ENCODE measurements at places on chromosomes 2 and 18.

DNA sequence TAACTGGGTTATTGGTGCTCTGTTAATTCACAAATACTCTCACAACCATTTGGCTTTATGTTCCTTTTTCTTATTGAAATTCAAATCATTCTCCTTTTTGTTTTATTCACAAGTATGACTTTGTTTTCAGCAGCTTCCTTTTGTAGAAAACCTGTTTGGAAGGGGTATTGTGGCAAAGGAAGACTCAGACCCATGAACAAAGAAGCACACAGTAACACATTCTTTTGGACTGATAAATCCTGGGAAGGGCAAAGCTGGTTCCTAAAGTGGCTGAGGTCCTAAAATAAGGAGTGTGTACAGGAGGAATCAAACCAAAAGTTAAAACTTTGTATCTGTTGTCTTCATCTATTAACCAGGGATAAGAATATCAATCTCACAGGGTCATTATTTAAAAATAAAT, 374.7 kb upstream of the FIGN start:
- DNase-seq = no peak

GRCh38 chr18:10898417-10898974, 250.9 kb downstream of the PIEZO2 start:
- DNase-seq = no peak

DNA sequence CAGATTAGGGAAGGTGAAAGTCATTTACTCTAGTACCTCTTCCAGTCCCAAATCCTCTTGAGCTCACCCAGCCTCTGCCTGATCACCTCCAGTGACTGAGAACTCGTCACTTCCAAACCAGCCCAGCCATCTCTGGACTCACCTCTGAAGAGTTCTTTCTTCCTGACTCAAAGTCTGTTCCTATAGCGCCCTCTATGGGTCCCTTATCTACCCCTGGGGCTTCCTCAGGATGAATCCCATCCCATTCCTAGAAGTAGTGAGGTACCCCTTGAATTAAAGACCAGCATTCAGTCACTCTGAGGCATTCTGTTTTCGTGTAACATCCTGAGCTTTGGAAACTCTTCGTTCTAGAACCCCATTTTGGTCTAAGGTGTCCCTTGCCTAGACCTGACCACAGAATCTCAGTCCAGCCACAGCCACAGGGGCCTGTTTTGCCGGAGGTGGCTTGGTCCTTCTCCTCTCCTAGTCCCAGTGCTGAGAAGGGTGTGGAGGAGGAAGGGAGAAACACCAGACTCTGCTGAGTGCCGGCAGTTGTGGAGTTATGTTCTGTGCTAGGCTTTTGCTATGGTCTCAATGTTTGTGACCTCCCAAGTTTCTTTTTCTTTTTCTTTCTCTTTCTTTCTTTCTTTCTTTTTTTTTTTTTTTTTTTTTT, 32.7 kb downstream of the SIX3 start:
- DNase-seq = no peak

DNA sequence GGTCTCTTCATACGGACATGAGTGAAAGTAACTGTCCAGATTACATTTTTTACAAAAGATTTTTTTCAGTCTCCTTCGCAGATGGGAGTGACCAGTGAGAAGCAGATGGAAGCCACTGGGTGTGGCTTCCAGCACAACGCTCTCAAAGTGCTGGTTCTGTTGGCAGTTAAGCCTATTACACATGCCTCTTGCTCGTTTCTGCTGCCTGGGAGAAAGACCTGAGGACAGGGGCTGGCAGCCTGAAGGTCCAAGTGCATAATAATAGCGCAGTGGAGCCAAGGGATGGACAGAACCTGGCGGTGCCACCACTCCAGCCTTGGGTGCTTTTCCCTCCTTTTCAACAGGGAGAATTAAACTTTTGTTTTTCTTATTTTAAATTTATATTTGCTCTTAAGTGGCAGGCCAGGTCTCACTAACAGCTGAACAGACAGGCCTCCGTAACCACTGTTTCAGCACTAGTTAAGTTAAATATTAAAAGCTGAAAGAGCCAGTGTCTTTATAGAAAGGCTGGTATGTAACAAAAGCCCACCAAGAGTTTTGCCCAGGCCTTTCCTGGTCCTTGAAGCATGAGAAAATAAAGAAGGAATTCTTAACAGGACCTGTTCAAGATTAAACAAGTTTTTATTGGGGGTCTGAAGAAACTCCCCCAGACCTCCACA, 1.2 kb upstream of the SKA1 start:
- DNase-seq = no peak

- DNase-seq = no peak
These were observed 14.7 kb upstream of the EPG5 start for GRCh38 chr18:45981821-45982220.

DNA sequence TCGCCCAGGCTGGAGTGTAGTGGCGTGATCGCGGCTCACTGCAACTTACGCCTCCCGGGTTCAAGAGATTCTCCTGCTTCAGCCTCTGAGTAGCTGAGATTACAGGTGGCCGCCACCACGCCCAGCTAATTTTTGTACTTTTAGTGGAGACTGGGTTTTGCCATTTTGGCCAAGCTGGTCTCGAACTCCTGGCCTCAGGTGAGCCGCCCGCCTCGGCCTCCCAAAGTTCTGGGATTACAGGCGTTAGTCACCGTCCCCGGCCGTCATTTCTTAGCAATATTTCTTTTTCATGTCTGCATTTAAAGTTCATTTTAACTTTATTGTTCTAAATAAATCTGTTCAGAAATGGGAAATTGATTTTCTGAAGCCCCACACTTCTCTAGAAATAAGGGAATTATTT, 597.3 kb upstream of the DDX18 start:
- DNase-seq = no peak

GRCh38 chr2:174169372-174169771, 79.0 kb downstream of the OLA1 start:
- DNase-seq = no peak

- no peak for DNase-seq
These were observed 376.4 kb upstream of the VWC2L start for GRCh38 chr2:214034417-214034816.

- no peak for DNase-seq
These were observed 126.3 kb upstream of the BCL2L11 start for GRCh38 chr2:110994250-110994961.

- no peak for DNase-seq
These were observed 39.0 kb downstream of the FBXO48 start for GRCh38 chr2:68428126-68428525.

GRCh38 chr2:183678908-183679307, 554.7 kb downstream of the NUP35 start:
- no peak for DNase-seq

DNA sequence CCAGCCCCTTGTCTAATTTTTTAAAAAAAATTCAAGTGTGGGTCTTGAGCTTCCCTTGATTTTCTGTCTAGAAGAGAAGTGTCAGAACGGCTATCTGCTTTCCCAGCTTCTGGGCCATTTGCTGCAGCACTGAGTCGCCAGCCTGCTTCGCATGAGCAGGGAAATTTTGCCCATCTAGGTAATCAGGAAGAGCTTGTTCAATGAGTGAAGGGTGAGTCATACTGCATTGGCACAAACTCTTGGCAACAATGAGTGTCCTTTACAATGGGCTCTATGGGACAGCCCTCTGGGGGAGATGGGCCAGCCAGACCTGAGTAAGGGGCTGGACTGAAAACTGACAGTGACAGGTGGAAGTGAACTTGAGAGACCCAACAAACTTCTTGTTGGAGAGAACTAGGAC, 2.4 kb upstream of the RNF144A start:
- no peak for DNase-seq

DNA sequence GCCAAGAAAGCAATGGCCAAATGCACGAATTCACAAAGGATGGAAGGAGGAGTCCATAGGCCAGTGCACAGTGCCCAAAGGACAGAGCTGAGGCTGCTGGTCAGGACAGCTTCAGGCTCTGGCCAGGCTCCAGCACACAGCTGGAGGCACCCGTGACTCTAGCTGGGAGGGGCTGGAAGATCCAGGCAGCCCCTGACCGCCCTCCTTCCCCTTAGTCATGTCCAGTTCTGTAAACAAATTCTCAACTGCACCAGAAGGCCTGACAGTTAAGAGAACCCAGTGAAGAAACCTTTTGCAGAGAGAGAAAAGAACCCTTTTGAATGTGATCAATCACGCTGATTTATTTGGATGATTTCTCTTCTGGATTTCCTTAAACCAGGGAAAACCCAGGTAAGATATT, 7.7 kb upstream of the YWHAQ start:
- DNase-seq = no peak

DNA sequence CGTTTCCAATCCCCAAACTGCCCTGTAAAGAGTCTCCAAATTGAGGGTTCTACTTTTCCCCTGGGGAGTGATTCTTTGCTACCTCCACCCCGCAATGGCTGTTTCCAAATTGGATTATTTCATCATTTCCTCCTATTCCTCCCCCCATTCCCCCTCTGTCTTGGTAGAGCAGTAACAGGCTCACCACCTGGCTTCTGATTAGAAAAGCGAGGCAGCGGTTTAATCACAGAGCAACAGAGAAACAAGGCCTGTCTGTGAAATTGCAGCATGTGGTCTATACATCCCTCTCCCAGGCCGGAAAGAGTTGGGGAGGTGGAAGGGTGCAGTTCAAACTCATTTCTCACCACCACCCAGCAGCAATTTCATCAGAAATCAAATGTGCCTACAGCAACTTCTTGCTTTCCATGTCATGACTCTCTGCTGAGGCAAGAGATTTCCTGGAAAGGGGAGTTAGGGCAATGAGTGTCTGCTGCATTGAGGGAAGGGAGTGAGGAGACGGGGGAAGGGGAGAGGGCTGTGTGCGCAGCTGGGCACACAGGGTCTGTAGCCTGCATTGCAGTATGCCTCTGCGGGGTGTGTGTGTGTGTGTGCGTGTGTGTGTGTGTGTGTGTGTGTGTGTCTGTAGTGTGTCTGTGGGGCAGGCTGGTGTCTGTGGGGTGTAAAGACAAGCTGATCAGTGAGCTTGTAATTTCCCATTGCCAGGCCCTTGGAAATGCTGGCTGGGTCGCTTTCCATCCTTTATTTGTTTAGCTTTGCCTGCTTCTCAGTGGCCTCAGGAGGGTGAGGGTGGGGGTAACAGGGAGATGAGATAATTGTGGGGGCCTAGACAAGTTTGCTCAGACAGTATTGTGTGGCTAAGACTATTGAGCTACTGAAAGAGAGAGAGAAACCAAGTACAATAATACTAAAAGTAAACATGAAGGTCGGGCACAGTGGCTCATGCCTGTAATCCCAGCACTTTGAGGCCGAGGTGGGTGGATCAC, 13.5 kb upstream of the IGFBP2 start:
- DNase-seq = no peak

DNA sequence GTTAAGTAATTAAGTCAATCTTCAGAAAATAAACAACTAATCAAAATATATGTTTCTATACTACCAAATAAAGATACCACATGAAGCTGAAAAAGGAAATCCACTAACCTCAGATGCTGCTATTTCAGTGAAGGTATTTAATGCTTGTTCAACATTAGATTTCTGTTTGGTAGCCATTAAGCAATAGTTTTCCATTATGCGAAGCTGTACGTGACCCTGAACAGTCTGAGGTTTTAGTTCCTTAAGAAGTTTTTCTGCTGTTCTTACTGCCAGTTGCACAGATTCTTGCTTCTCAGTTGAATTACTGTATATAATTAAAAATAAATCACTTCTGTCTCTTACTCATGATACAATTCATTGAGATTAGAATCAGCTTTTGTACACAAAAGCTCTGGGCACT, 65.4 kb downstream of the TTC21B start:
- no peak for DNase-seq

DNA sequence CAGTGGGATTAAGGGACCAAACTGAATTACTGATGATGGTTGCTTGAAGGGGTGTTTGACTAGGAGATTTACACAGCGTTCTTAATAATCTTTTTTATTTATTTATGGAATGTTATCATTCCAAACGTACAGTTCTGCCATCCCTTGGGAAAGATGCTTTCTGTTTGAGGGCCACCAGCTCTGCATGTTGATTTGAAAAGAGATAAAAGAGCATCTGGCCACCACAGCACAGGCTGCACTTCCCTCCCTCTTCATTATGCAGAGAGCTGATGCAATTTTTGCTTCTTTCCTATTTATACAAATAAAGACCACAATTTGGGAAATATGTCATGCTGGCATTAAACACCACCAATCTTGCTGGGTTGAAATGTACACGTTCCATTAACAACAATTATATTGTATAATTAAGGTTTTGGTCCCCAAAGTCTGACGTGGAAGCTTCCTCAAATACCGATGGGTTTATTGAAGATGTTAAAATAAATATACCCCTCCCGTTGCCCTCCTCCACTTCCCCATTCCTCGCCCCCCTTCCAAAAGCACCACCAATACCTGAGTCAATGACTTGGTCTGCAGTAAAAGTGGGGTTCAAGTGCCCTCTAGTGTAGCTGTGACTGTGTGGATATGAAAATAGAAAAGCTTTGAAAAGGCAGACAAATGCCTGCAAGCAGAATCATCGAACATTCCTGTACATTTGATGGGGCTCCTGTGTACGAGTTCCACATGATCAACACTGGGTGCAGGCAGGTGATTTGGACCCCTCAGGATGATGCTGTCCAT, 211.9 kb downstream of the HRH4 start:
- DNase-seq = no peak

- no peak for DNase-seq
These were observed 1.6 kb downstream of the CRIM1 start for GRCh38 chr2:36356990-36357846.

GRCh38 chr18:48826806-48827205, 124.0 kb downstream of the SMAD7 start:
- no peak for DNase-seq

GRCh38 chr2:64323197-64323596, 130.8 kb upstream of the LGALSL start:
- no peak for DNase-seq

GRCh38 chr2:60339286-60339685, 214.2 kb downstream of the BCL11A start:
- no peak for DNase-seq

DNA sequence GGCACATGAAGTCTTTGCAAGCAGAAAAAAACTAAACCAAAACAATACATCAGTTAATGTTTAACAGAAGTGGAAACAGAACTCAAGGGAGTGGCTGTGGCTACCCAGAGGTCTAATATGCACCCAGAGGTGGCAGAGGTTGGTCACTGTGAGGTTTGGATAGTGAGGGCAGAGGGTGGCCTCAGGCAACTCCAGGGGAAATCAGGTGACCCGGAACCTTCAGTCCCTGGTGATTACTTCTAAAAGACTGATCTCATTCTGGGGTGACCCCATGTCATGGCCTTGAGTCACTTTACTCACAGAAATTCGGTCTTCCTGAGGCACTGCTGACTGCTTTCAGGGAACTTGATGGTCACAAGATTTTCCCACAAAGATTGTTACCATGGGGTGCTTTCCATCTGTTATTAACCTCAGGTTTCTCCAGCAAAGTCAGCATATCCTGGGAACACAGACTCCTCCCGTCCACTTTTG, 99.4 kb downstream of the TMEM17 start:
- no peak for DNase-seq

GRCh38 chr2:145744541-145745386, 1224.8 kb upstream of the ZEB2 start:
- DNase-seq = no peak

- no peak for DNase-seq
These were observed 148.8 kb downstream of the EPHA4 start for GRCh38 chr2:221423210-221423804.

DNA sequence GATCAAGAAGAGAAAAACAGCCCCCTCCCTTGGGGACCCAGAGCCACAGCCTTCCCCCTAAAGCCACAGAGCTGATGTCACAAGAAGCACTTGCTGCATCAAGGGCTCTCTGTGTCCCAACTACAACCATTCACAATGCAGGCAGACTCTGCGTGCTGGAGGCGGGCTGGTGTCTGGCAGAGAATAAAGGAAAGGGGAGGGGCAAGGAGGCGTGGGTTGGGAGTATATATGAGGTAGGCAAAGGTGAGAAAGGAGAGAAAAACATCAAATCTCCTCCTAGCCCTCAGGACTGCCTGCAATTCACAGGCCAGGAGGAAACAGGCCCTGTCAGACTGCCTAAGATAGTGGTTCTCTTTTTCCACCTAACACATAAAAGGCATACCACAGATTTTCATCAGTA, 48.8 kb upstream of the IHH start:
- no peak for DNase-seq

Measured in GM12891 (cell line).